Right atrium auricular region (tissue), 2 donors: ENCODE measurements at places on chromosomes 6 and 20.

DNA sequence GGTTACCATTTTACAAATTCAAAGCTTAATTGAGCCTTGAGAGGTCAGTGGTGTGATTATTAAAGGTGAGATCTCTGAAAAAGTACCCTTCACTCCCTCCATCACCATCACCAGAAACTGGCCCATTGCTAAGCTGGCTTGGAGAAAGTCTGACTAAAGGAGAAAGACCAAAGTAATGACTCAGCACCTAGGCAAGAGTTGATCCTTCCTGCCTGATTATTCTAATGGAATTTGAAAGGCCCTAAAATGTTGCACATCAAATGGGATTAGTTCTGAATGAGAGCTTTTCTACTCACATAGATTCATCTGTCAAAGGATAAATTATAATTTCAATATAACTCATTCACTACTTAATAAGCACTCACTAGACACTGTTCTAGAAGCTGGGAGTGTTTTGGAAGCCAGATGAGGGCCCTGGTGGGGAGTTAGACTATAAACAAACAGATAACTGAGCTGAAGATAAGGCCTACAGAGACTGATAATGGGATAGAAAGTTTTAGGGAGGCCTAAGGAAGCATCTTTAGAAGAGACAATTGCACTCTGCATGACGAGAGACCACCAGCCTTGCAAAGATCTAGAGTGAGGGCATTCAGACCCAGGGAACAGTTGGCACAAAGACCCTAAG, 366.7 kb downstream of the SYNE1 start:
- DNase-seq: no peak

GRCh38 chr20:34831936-34832335, 6.5 kb upstream of the NCOA6 start:
- DNase-seq: no peak

GRCh38 chr6:111449129-111449528, 33.9 kb downstream of the REV3L start:
- no peak for DNase-seq

- no peak for DNase-seq
These were observed 8.4 kb downstream of the ARFGAP1 start for GRCh38 chr20:63280929-63281545.

GRCh38 chr6:15038013-15038791, 207.7 kb upstream of the JARID2 start:
- DNase-seq: no peak

- no peak for DNase-seq
These were observed 38.2 kb upstream of the KIF13A start for GRCh38 chr6:18025596-18025995.

GRCh38 chr6:17640477-17640917, 40.4 kb downstream of the FAM8A1 start:
- no peak for DNase-seq

GRCh38 chr6:167748458-167749379, 78.0 kb upstream of the AFDN start:
- no peak for DNase-seq

DNA sequence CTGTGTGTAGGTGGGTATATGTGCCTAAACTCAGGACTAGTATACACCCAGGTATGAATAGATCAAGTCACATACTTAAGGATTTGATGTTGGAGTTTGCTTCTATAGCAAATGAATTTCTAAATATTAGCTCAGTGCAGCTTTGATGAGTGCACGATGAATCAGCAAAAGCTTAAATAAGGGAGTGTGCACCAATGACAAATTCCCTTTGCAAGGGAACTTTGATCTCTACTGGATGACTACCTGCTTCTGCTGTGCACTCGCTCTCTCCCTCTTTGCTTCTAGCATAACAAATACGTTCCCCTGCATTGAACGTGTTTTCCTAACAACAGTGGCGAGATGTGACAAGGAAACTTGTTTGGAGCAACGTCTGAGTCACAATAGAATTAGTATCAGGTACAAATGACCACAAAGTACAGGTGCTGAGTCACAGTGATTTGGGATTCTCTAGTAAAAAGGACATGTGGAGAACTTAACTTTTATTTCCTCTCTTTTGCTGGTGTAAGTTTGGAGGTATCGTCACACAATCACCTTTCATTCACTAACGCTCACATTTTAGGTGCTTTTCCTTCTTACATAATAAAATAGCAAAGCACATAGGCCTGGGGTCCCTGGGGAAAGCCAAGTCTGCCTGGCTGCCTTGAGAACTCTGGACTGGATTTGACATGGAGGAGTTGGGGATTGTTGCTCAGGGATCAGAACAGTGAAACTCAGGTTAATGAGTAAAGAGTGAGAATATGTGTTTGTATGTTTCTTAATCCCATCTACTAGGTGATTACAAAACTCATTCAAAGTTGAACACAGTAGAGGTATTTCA, 49.7 kb downstream of the KLHL31 start:
- DNase-seq: no peak

- no peak for DNase-seq
These were observed 114.1 kb upstream of the SMLR1 start for GRCh38 chr6:130713144-130713543.

DNA sequence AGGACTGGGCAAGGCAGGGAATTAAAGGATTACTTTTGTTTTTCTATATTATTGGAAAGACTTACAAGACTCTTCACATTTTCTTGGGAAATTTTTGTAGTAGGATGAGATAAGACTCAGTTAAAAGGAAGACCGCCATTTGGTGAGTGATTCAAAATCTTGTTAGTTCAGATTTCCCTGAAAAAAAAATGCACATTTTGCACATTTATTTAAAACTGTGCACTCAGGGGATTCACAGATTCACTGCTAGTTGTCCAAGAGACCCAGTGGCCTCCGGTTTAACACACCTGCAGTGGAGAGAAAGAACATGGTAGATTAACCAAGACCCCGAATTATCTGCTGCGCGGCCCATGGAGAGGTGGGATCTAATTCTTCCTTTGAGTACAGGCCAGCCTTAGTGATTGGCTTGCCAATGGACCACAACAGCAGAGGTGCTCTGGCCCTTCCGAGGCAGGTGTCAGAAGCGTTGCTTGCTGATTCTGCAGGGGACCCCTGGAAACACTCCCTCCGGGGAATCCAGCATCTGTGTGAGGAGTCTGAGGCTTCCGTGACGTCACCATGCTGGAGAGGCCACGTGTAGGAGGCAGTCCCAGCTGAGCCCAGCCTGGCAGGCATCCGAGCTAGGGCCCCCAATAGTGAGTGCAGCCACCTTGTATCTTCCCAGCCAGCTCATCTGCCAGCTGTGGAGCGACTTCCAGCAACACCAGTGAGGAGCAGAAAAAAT, 68.9 kb downstream of the ZNF217 start:
- no peak for DNase-seq

DNA sequence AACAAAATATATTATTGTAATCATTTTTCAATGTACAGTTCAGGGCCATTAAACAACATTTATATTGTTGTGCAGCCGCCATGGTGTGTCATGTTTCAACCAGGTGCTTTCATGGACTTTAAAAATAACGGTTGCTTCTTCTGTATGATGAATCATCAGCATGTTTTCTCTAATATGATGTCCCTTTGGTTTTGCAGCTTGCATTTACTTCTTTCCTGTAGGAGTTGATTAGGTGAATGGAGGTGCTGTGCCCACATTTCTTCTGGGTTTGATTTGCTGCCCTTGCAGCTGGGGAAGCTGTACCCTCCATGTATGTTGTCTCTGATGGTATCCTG, 54.9 kb upstream of the TULP4 start:
- DNase-seq: no peak

- DNase-seq: no peak
These were observed 39.0 kb upstream of the SUPT3H start for GRCh38 chr6:45416700-45417099.

GRCh38 chr6:29941471-29941870, 861 bp upstream of the HLA-A start:
- DNase-seq: no peak
